PC-3 (cell line): ENCODE measurements at places on chromosomes 2 and 18. TPM values are rescaled to one million over a fixed set of nuclear protein-coding genes. Genes with fewer than 3 reads are reported as not detected.

ANKMY1 gene
- 10.2 and 19.5 TPM in 2 replicates for total RNA-seq

RAB27B gene
- total RNA-seq = 10.3 and 13.2 TPM in 2 replicates

OTOS gene
- total RNA-seq = not detected in 2 replicates

ANO7 gene
- total RNA-seq = 2.6 and 2.9 TPM in 2 replicates

TSPYL6 gene
- total RNA-seq = not detected in 2 replicates

CNTNAP5 gene
- not detected in 2 replicates for total RNA-seq

HK2 gene
- total RNA-seq = 43.8 and 55.2 TPM in 2 replicates

ADI1 gene
- total RNA-seq = 89.8 and 97.8 TPM in 2 replicates

CHRNG gene
- total RNA-seq = not detected in 2 replicates
